Cerebellar nuclear complex (tissue), 1 donor: ENCODE measurements at places on chromosomes 7 and 10.

DNA sequence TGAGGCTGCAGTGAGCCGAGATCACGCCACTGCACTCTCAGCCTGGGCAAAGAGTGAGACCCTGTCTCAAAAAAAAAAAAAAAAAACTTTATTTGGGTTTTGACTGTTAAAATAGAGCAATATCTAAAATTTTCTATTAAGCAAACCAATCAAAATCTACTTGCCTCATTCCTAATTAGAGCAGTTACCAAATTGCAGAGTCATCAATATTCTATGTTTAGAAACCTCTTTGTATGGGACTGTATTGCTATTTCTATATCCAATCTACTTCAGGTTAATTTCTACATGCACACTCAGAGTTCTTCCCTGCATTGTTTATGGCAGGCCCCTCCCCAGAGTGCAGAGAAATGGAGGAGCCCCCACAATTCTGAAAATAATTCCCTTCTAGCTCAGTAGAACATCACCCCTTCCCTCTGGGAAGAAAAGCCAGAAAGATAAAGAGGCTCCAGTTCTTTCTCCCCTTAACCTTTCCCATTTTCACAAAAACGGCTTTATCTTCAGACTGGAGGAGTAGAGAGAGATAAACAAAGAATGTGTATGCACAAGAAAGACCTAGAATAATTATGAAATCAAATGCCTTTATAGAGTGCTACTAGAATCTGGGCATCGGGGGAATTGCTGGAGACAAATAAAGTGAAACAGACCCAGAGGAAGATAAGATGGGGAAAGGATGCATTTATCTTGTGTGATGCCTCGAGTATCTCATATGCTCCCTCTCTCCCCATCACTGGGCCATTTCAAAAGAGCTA lies 17.9 kb downstream of the SCRN1 start:
- no peak for DNase-seq

- DNase-seq, result no peak
Observed at GRCh38 chr10:132678436-132679216, 107.3 kb downstream of the NKX6-2 start.

DNA sequence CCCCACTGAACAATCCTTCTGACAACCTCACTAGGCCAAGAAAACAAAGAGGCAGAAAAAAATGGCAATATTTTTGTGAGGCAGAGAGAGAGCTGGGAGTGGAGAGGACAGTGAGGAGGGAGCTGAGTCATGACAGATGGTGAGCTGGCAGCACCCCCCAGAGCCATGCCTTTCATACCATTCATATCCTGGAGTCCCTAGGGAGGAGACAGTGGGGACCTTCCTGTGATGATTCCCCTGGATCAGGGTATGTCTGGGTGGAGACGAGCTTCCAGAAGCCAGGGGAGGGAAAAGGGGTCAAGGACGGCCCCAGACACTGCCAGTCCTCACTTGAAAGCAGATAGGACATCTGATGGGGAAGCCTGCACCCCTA lies 160.5 kb downstream of the ADAM12 start:
- DNase-seq, result no peak

DNA sequence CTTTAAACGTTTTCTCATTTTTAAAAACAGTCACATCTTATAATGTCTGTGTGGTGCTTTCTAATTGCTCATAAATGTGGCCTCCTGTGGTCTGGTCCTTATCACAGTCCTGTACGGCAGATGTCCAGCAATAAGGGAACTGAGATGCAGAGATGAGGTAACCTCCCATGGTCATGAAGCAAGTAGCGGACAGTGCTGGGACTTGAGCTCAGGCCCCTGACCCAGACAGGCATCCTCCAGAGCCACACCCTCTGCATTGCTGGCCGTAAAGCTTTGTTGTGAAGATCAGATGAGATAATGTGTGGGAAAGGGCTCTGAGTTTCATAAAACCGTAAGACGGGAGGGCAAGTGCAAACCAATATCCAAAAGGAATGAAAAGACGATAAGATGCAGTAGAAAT lies 48.2 kb downstream of the DYNC2I1 start:
- DNase-seq, result no peak

DNA sequence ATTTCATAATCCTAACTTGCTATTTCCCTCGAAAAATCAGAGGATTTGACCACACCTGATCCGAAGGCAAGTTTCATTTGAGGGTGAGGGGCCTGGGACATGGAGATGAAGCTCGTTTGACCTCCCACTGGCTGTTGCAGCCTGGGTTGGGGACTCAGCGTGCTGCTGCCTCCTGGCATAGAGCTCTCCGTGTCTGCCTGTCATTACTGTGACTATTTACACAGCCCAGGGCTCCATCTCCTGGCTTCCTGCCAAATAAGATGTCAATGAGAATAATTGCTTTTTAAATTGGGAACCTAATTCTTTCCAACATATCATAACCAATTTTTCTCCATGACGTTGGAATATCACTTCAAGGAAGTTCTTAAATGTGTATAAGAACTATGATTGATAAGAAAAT lies 139.3 kb upstream of the COBL start:
- DNase-seq, result no peak

GRCh38 chr7:12300415-12300814 lies 89.3 kb downstream of the TMEM106B start:
- DNase-seq, result no peak
